ENCODE measurements at places on chromosomes 11 and 22. TPM values are rescaled to one million over a fixed set of nuclear protein-coding genes. Genes with fewer than 3 reads are reported as not detected.

Gene BLID
- 0.71 TPM for total RNA-seq

Gene DEFB131B
- total RNA-seq: not detected

Gene RASGRP2
- not detected for total RNA-seq

Gene MN1
- total RNA-seq: 18.3 TPM

Gene TUBA8
- total RNA-seq: not detected

Gene OR8G1
- total RNA-seq: not detected

Gene P4HA3
- total RNA-seq: 0.71 TPM

Gene MYBPC3
- total RNA-seq: not detected

Gene IGF2
- 30.0 TPM for total RNA-seq
